ENCODE measurements at places on chromosomes 3 and 15.

GRCh38 chr15:77426377-77426776 is 5.7 kb downstream of the HMG20A start:
- no peak for DNase-seq

GRCh38 chr3:140086642-140087041 is 151.7 kb downstream of the CLSTN2 start:
- DNase-seq: no peak

DNA sequence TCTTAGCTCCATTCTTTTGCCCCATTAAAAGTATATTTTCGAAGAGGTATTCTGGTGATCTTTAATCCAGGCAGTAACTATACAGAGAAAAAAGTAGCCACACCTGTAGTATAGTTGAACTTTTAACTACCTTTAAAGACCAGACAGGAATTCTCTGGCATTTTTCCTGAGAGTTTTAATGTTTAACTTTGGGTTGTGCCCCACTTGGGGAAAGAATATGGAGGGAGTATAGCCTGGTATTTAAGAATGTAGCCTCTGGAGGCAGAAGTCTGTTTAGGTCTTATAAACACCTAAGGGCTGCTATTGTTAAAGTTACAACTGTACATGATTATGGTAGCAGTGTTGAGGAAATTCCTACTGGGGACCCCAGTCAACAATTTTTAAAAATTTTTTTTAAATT is 19.3 kb downstream of the C3orf85 start:
- no peak for DNase-seq

DNA sequence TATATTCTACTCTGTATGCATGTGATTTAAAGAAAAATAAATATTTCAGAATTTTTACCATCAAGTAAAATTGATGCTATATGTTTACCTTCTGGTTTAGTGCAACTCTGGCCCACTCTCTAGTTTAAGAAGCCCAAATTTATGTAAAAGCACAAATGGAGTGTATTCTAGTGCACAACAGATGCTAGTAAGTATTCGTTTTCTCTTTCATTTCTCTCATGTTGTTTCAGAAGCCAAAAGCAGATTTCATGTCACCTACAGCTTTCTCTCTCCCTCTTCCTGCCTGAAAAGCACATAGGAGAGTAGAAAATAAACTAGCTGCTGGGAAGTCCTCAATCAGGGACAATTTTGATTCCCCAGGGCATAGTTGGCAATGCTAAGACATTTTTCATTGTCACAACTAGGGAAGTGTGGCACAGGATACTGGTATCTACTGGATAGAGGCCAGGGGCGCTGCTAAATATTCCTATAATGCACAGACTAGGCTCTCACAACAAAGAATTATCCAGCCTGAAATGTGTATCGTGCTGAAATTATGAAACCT is 147.4 kb upstream of the ARHGEF26 start:
- no peak for DNase-seq

- DNase-seq: no peak
Measured at GRCh38 chr3:66010739-66011655, 27.7 kb downstream of the MAGI1 start.

- no peak for DNase-seq
Measured at GRCh38 chr3:159839561-159840379, 148.9 kb upstream of the IL12A start.

- DNase-seq: no peak
Measured at GRCh38 chr3:171598990-171599389, 138.8 kb upstream of the TNIK start.

DNA sequence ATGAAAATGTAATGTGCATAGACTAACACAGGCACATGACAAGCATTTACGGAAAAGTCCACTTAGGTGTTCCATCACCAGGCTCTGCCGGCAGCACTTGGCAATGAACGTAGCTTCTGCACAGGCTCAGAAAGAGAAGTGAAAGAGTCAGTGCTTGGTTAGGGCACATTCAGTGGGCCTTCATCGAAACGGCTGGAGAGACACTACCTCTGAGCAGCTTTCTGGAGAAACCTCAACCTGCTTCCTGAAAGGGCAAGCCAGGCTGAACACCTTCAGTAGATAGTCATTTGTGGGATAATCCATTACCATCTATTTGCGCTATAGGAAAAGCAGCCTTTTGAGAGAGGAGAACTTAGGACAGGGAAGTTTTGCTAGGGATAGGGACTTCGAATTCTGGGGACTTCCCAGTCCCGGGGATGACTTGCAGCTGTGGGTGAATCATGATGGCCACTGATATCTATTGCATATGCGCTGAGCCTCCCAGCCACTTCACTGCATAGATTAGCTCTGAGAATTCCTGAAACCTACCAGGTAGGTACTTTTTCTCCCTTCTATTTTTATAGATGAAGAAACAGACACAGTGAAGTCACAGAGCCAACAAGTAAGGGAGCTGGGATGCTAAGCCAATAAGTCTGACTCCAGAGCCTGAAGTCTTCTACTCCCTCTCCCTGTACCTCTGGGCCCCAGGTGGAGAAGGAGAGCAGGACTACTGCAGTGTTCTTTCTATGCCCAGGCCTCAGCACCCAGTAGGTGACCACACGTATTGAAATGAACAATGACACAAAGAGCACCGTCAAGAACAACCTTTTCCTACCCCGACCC is 4.2 kb upstream of the SH2D7 start:
- DNase-seq: no peak

DNA sequence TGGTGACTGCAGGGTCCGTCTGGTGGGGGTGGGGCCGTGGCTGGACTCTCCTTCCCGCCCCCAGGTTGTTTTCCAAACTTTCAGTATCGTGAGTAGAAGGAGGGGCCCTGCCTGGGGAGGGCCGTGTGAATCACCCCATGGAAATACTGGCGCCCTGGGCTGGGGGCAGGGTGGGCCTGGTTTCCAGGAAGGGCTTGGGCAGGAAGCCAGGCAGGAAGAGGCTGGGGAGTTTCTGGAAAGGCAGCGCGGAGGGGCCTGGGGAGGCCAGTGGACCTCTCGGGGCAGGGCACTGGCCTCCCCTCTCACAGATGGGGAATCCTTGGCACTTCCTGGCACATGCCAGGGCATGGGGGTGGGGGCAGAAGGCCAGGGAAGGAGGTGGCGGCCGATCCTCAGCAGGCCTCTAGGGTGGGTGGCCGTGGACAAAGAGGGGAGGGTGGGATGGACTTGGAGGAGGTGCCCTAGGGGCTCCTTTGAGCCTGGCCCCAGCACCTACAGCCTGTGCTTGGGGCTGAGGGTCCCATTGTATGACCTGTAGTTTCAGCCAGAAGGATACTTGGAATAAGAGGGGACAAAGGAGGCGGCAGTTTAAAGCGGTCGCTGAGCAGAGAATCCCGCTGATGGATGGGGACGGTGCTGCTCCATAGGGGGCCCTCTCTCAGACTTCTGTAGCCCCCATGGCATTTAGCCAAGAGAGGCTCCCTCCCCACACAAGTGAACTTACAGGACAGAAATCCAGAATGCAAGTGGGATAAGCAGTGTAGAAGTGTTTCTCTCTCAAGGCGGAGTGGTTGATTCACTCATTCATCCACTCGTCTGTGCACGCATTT is 56.5 kb upstream of the GATA2 start:
- peak; percentile 50 for DNase-seq
